ENCODE measurements at places on chromosomes 3 and 15. TPM values are rescaled to one million over a fixed set of nuclear protein-coding genes. Genes with fewer than 3 reads are reported as not detected.

Gene GOLGA8O
- 0.51 TPM for total RNA-seq

Gene SLCO3A1
- under 0.01 TPM for total RNA-seq

Gene MME
- total RNA-seq: 388 TPM

Gene SNURF
- 7.5 TPM for total RNA-seq

Gene TICRR
- 8.0 TPM for total RNA-seq

Gene TLR9
- total RNA-seq: not detected

Gene ZPLD1
- 1.1 TPM for total RNA-seq

Gene CMTM7
- 12.4 TPM for total RNA-seq

Gene ASB14
- total RNA-seq: not detected

Gene XYLB
- 2.2 TPM for total RNA-seq

Gene CELF6
- 0.46 TPM for total RNA-seq

DNA sequence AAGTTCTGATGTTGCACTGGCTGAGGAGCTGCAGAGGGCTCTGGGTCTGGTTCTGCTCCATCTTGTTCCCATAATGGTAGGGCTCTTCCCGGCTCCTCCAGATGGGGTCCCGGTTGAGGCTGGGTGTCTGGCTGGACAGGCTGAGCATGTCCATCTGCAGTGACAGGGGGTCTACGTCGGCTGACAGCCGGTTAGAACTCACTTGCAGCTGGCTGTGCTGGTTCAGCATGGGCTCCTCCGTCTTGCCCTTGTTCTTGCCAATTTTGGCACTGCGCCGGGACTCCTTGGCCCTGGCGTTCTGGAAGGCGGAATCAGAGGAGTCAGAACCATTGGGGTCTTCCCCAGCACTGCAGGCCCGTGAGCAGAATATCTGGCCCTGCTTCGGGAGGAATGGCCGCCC is 78.1 kb downstream of the PRICKLE2 start:
- DNase-seq: no peak

- DNase-seq: peak; percentile 92
Observed at GRCh38 chr3:45915518-45916231, 27.6 kb upstream of the CXCR6 start.

GRCh38 chr15:63509955-63510940 is 5.9 kb downstream of the USP3 start:
- peak; percentile 57 for DNase-seq

- no peak for DNase-seq
Observed at GRCh38 chr15:64636556-64636955, 138.8 kb downstream of the RBPMS2 start.

DNA sequence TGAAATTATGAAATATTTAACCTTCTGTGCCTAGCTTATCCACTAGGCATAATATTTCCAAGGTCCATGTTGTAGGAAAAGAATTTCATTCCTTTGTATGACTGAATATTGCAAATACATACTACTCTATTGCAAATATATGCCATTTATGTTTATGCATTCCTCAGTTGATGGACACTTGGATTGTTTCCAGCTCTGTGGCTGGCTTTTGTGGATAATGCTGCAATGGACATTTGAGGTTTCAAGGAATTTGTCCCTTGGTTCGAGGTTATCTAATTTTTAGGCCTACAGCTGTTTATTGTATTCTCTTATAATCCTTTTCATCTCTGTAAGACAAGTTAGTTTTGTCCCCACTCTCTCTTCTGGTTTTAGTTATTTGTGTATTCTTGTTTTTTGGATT is 7.7 kb upstream of the AADACL2 start:
- DNase-seq: peak; percentile 49

GRCh38 chr3:190989218-190989617 is 126.7 kb upstream of the GMNC start:
- DNase-seq: no peak

DNA sequence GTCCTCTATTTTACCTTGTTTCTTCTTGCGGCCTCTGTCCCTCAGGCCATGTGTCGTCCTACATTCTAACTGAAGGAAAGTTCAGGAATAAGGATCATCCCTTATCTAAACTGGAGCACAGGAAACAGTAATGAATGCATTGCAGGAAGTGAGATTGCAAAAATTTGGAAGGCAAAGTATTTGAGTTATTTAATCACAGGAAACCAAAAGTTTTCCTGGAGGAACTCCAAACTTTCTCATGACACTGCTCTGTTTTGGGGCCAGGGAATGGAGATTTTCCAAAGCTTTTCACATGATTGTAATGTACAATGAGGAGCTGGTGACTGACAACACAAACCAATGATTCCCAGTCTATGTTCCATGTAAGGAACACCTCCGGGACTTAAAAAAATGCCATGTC is 57.8 kb upstream of the PLSCR4 start:
- peak; percentile 57 for DNase-seq

- DNase-seq: no peak
Observed at GRCh38 chr15:60844511-60845174, 365.7 kb upstream of the ICE2 start.

DNA sequence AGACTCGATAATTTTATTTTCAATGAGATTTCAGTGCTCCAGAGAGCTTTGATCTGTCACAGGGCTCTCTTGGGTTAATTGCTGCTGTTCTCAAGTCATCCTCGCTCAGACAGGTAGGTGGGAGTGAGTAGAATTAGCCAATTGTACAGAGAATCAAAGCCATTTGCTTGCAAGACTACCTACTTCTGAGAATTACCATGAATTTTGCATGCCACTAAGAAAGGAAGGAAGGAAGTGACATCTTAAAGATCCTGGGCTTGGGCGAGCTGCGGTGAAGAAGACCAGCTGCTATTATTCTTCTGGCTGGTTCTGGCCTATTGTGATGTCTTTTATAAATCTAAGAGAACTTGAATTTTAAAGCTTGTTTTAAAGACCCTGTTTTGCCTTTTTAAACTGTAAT is 154.1 kb upstream of the LPP start:
- no peak for DNase-seq

DNA sequence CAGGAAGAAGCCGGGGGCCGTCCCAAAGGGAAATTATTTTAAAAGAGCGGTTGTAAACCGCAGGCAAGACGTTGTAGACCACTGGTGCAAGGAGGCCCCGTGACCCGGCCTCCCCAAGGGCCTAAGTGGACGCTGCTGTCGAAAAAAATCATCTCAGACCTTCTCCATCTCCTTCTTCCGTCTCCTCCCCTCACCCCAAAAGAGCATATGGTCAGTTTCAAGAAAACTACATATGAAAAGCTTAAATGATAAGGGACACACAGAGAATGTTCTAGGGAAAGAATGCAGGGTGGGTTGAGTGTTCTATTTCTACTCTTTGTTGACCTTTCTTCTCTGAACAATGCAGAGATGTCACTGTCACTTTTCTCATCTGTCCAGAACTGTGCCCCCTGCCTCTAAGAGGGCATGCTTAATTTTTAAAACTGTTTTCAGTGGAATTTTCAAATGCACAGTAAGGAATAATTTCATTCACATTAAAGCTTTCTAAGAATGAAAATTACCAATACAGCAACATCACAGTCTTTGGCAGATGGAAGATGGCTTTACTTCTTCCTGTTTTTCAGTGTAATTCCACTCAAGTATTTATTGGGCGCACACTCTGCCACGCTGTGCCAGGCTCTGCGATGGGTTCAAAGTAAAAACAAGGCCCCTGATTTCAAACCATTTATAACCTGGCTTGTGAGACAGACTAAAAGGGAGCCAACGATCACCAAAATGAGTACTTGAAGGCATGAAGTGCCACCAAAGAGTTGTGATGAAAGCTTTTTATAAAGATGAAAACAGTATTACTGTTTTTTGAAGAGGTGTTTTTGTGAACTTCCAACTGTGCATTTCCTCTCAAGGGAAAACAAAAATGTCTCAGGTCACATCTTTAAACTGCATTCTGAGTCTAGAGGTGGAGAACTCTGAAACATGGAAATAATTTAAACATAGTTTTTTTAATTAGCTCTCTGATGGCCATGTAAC is 891 bp upstream of the TOP2B start:
- DNase-seq: peak; percentile 73

GRCh38 chr15:95353512-95353911 is 977.0 kb upstream of the NR2F2 start:
- no peak for DNase-seq

GRCh38 chr15:92043283-92043682 is 189.8 kb downstream of the SLCO3A1 start:
- no peak for DNase-seq

GRCh38 chr3:99818818-99819217 is 1.2 kb downstream of the CMSS1 start:
- no peak for DNase-seq

DNA sequence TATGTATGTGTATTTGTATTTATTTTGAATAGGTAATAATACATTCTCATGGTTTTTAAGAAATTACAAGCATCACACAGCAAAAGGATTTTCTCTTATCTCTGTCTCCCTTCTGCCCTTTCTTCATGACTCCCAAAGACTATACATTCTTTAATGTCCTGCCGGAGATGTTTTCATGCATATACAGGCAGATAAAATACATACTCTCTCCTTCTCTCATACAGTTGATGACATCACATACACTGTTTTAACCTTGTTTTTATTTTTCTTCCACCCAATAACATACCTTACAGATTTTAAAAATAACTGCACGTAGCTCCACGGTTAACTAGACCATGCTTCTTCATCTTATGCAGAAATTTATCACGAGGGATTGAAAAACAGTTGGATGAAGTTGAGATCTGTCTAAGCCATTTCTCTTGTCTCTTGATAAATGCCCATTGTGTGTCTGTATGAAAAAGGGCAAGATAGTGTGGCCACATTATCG is 249.8 kb downstream of the EDEM1 start:
- no peak for DNase-seq

DNA sequence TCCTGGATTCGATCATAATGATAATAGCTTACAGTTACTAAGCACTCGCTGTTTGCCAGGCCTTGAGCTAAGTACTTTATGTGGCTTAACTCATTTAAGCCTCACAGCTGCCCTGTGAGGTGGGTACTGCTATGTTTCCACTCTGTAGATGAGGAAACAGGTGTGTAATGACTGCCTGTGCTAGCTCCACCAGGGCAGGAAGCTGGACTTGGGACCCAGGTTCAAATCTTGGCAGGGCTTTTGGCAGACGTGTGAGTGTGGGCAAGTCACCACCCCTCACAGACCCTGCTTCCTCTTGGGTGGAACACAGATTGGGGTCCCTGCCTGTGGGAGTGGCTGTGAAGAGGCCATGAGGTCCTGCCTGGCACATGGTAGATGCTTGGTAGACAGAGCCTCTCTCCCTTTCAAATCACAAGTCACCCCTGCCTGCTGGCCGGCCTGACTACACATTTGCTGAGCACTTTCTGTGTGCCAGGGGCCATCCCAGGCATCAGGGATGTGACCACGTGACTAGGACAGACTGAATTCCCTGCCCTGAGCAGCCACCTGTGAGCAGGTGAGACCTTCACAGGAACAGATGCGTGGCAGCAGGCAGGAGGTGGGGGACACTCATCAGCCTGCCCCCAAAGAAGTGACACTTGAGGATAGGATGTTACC is 3.7 kb downstream of the EFCC1 start:
- no peak for DNase-seq

GRCh38 chr3:48770192-48770502 is 53.1 kb upstream of the IP6K2 start:
- DNase-seq: no peak

DNA sequence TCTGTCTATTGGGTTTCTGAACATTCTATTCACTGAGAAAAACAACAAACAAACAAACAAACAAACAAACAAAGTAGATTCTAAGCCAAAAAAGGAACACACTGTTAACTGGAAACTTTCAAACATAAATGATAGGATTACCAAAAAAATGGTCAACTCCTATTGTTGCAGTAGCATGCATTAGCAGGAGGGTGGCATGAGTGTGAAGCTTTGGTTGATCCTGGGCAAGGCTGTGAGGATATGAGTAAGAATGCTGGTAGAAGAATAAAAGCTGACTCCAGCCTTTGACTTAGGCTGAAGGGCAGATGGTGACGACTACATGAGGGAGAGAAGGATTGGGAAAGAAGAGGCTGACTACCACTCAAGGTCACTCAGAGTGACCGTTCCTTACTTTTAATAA is 810.3 kb downstream of the VGLL3 start:
- no peak for DNase-seq

GRCh38 chr3:23567917-23568316 is 237.8 kb upstream of the UBE2E1 start:
- DNase-seq: peak; percentile 95

- no peak for DNase-seq
Observed at GRCh38 chr15:85439996-85440395, 59.6 kb downstream of the AKAP13 start.

- no peak for DNase-seq
Observed at GRCh38 chr3:121231872-121232271, 313.9 kb downstream of the POLQ start.

GRCh38 chr3:46361408-46362283 is 7.7 kb downstream of the CCR2 start:
- no peak for DNase-seq

DNA sequence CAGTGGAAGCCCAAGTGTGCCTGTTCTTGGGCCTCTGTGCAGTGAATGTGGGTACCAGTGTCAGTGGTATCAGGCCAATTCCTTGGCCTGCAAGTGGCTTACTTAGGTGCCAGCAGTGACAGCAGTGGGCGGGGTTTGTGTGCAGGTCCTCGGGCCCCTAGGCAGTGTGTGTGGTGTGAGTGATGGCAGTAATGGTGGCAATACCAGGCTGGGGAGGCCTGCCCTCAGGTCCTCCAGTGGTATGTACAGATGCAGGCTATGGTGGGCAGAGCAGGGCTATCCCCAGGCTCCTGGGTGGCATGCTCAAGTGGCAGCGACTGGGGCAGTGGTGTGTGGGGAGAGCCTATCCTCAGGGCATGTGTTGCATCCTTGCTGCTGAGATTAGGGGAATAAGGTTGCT is 379.7 kb downstream of the SQOR start:
- no peak for DNase-seq

DNA sequence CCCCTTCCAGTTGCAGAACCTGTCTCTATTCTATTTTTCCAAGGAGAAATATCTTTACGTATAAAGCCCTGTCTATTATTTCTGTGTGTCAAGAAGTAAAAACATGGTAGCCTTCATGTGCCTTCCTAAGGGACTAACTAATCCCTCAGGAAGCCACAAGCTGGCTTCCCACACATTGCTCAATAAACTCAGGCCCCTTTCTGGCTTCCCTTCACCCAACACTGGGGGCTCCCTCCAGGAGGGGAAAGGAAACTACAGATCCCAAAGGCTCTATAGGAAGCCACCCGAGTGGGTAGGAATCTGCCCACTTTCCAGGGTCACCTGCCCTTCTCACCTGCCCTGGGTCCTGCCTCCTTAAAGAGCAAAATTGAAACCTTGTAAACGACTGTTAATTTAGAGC is 4.6 kb downstream of the TLE3 start:
- DNase-seq: no peak

GRCh38 chr3:3675801-3676200 is 123.4 kb upstream of the LRRN1 start:
- DNase-seq: no peak

DNA sequence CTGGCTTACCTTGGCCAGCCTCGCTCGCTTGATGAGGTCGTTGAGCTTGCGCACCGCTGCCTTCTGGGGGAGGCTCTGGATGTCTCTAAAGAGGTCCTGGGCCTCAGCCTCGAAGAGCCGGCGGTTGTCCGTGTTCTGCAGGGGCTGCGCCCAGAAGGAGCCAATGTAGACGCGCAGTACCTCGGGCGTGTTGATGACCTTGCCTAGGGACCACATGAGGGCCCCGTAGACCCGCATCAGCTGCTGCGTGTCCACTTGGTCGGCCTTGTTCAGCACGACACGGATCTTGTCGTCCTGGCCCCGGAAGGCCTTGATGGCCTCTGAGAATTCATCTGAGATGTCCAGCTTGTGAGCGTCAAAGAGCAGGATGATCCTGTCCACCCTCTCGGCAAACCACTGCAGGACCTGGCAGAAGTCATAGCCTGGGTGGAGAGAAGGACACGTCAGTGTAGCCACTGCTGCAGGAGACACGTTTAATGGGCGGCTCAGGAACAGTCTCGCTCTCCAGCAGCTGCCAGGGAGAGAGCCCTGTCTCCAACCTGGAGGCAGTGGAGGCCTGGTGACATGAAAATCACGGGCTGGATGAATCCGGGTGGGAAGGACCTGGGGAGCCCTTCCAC is 25.5 kb upstream of the SPTBN5 start:
- no peak for DNase-seq

Measured in LHCN-M2 (cell line).